ENCODE measurements at places on chromosomes 5 and 9.
A peak's percentile ranks its signal among the peaks of the same experiment; 100 is the strongest.

DNA sequence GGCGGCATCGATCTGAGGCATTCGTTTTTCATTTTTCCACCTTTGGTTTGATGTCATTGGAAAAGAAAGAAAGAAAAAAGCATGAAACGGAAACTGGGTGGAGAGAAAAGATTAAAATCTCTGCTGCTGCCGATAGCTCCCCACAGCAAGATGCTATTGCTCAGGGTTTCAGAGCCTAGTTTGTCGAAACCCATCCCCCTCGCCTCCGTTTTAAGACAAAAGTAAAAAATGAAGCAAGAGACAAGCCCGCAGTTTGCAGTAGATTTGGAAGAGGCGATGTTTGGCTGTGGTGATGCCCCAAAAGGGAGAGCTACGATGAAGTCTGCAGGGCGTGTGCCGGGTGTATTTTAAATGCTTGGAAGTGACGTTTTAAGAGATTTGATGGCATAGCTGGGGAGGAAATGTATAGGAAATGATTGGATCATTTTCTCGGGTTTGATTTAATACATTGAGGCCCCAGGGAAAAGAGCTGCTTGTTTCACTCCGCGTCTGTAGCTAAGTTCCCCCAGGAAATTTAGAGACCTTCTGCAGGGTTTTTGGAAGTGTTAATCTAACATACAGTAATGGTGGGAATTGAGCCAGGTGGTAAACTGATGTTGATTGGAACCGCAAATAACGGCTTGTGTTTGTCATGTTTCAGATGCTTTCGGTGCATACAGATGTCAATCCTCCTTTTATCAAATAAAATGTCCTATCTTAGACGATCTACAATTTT lies 909 bp downstream of the NDFIP1 start:
- peaks cover 40% of the 10 kb centered on the region for H3K4me1 ChIP-seq
- peak overlapping the region; percentile 64 for H3K4me3 ChIP-seq
- H3K36me3 ChIP-seq = no peaks in the 10 kb centered on the region
- peak overlapping the region; percentile 98 for H3K27ac ChIP-seq
- H3K27me3 ChIP-seq = no peaks in the 10 kb centered on the region

DNA sequence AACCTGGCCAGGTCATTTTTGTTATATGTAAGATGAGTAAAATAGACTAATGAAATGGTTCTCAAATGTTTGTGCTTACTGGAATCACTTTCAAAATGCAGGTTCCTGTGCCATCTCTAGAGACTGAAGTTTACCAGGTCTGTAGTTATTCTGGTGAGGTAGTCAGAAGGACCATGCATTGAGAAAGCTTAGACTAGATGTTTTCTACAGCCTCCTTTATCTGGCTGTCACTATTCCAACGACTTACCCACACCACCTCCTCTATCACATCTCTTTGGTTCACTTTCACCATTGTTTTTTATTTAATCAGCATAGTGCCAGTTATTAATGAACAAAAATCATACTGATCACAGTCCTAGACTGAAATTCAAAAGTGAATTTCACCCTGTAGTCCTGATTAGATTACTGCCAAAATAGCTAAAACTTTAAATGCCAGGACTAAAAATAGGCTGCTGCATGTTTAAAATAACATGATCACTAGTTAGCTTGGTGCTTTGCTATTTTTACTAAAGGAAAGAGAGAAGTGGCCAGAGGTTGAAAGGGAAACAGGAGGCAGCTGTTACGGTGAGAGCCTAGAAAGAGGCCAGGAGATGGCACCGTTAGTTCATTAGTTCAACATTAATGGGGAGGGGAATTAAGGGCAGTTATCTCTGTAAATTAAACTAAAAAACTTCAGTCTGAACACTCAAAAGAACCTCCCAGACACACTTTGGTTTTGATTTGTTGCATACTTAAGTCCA lies 13.9 kb upstream of the FNIP1 start:
- DNase-seq = no peak
- H3K27ac ChIP-seq = peak overlapping the region; percentile 64
- H3K36me3 ChIP-seq = no peaks in the 10 kb centered on the region

- no peaks in the 10 kb centered on the region for H3K27me3 ChIP-seq
- H3K4me1 ChIP-seq = peaks cover 5% of the 10 kb centered on the region
- H3K4me3 ChIP-seq = no peak overlapping the region
- DNase-seq = no peak
- no peak overlapping the region for H3K27ac ChIP-seq
These were observed 51.3 kb downstream of the ARL15 start for GRCh38 chr5:54259090-54259489.

GRCh38 chr9:121398374-121398773 lies 28.3 kb upstream of the STOM start:
- no peaks in the 10 kb centered on the region for H3K27me3 ChIP-seq
- no peak overlapping the region for H3K4me3 ChIP-seq
- DNase-seq = no peak
- no peaks in the 10 kb centered on the region for H3K4me1 ChIP-seq
- H3K27ac ChIP-seq = no peak overlapping the region

- no peaks in the 10 kb centered on the region for H3K36me3 ChIP-seq
- no peaks in the 10 kb centered on the region for H3K4me1 ChIP-seq
- no peak overlapping the region for H3K4me3 ChIP-seq
- no peak overlapping the region for H3K27ac ChIP-seq
These were observed 130.3 kb downstream of the FOXD1 start for GRCh38 chr5:73318308-73318719.

DNA sequence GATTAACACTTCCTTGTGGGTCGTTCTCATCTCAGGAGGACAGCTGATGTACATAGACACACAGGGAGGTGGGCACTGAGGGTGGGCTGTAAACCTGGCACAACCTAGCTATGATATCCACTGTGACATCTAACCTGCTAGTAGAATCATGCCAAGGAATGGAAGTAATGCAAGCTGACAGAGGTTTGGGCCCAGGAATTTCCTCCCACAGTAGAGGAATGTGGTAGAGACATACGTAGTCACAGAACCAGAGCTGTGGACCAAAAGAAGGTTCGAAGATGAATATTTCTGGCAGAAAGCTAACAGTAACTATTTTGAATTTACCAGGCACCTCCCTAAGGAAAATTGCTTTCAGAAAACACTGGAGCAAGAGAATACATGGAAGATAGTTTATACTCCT lies 15.2 kb upstream of the DNAJC25 start:
- no peak overlapping the region for H3K4me3 ChIP-seq
- H3K27ac ChIP-seq = no peak overlapping the region
- H3K27me3 ChIP-seq = no peaks in the 10 kb centered on the region
- H3K36me3 ChIP-seq = no peaks in the 10 kb centered on the region
- DNase-seq = no peak

DNA sequence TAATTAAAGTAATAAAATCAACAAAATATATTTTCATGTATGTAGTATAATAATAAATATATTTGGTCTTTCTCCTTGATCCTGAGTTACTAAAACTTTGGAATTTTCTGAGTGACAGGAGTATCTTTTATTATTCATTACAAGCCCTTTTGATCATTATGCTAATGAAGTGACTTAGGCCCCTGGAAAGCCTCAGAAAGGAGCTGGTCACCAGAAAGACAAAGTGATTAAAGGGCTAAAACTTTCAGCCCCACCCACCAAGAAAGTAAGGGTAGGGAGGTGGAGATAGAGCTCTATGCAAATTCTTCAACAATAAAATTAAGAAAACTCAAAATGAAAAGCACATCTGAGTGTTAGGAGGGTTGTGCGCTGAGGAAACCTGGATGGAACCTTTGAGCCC lies 27.5 kb downstream of the UBQLN1 start:
- H3K4me3 ChIP-seq = no peak overlapping the region
- H3K36me3 ChIP-seq = no peaks in the 10 kb centered on the region
- H3K27me3 ChIP-seq = no peaks in the 10 kb centered on the region
- peaks cover 16% of the 10 kb centered on the region for H3K4me1 ChIP-seq
- H3K27ac ChIP-seq = no peak overlapping the region

DNA sequence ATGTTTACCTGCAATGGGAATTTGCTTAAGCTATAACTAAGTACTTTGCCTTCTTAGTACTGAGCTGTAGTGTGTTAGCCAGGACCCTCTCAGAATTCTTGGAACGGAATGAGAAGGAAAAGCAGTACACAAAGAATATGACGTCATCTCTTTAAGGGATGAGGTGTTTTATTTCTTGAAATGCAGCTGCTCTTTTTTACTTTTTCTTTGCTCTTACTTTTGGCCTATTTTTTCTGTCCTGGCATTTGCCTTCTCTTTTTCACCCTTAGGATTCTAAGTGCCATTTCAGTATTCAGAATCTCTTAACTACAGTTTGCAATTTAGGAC lies 10.1 kb downstream of the KIF2A start:
- peaks cover 8% of the 10 kb centered on the region for H3K4me1 ChIP-seq
- no peak overlapping the region for H3K27ac ChIP-seq
- H3K36me3 ChIP-seq = no peaks in the 10 kb centered on the region
- no peaks in the 10 kb centered on the region for H3K27me3 ChIP-seq
- DNase-seq = no peak

GRCh38 chr5:147918899-147919298 lies 12.6 kb upstream of the C5orf46 start:
- H3K27ac ChIP-seq = no peak overlapping the region
- H3K27me3 ChIP-seq = no peaks in the 10 kb centered on the region
- H3K4me3 ChIP-seq = no peak overlapping the region
- no peak for DNase-seq

DNA sequence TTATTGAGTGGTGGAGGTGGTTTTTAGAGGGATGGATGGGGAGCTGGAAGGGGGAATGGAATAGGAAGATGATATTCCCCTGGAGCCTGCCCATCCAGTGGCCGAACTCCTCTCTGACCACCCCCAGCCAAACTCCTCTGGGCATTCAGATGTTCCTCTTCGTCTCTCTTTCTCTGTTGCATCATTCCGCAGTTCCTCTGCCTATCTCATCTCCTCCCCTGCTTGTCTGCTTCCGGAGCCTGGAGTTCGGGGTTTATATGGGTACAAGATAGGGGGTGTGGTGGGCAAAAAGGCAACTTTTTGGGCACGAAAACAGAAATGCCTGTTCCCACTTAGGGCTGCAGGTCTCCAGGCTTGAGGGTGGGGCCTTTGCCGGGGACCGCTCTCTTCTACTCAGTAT lies 12.2 kb upstream of the CDK5RAP2 start:
- H3K27ac ChIP-seq = no peak overlapping the region
- H3K4me3 ChIP-seq = no peak overlapping the region
- H3K36me3 ChIP-seq = no peaks in the 10 kb centered on the region
- no peak for DNase-seq

DNA sequence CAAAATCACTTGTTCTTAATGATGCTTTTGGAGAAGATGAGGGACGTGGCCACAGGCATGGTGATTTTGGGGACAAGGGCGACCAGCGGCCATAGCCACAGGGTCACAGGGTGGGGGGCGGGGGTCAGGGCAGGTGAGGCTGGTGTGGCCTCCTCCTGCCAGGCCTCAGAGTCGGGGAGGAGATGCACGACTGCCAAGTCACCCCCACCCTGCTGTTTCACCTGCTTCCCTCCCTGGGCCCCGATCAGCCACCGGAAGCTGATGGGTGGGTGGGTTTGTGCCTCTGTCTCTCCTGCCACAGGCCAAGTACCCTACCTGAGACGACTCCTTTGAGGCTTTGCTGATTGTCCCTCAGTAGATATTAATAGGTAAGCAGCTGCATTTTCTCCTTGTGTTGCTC lies 199.3 kb downstream of the PAX5 start:
- H3K27me3 ChIP-seq = no peaks in the 10 kb centered on the region
- H3K4me3 ChIP-seq = no peak overlapping the region
- no peak for DNase-seq
- no peak overlapping the region for H3K27ac ChIP-seq
- no peaks in the 10 kb centered on the region for H3K4me1 ChIP-seq
- no peaks in the 10 kb centered on the region for H3K36me3 ChIP-seq

DNA sequence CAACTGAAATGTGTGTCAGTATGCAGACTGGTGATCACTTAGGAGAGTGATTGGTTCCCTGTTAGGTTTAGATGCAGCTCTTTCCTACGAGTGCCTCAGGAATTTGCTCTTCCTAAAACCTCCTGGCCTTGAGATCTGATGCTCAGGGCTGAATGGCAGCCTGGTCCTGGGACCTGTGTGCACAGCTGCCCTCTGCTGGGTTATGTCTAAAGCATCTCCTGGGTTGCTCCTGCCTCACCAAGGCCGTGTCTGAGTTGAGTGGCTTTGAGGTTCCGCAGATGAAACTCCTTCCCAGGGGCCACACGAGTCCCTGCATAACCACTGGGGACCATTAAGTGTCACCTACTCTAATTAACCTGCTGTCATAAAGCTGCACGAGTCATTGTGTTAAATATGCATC lies 59.5 kb downstream of the MVB12B start:
- H3K4me3 ChIP-seq = no peak overlapping the region
- no peaks in the 10 kb centered on the region for H3K27me3 ChIP-seq
- no peak overlapping the region for H3K27ac ChIP-seq
- DNase-seq = no peak

- no peaks in the 10 kb centered on the region for H3K4me1 ChIP-seq
- no peak overlapping the region for H3K4me3 ChIP-seq
- DNase-seq = no peak
- no peaks in the 10 kb centered on the region for H3K36me3 ChIP-seq
- no peak overlapping the region for H3K27ac ChIP-seq
- H3K27me3 ChIP-seq = no peaks in the 10 kb centered on the region
These were observed 102.4 kb upstream of the PARP8 start for GRCh38 chr5:50564079-50564478.

All from gastrocnemius medialis (tissue), 4 donors.